Mesenteric fat pad (tissue), 1 donor: ENCODE measurements at places on chromosomes 1 and 21. TPM values are rescaled to one million over a fixed set of nuclear protein-coding genes. Genes with fewer than 3 reads are reported as not detected.

- no peak for DNase-seq
These were observed 56.0 kb upstream of the PLXNA2 start for GRCh38 chr1:208300084-208300770.

- DNase-seq = no peak
These were observed 8.1 kb upstream of the LRRC71 start for GRCh38 chr1:156912310-156912709.

The CR2 gene
- total RNA-seq = not detected

DNA sequence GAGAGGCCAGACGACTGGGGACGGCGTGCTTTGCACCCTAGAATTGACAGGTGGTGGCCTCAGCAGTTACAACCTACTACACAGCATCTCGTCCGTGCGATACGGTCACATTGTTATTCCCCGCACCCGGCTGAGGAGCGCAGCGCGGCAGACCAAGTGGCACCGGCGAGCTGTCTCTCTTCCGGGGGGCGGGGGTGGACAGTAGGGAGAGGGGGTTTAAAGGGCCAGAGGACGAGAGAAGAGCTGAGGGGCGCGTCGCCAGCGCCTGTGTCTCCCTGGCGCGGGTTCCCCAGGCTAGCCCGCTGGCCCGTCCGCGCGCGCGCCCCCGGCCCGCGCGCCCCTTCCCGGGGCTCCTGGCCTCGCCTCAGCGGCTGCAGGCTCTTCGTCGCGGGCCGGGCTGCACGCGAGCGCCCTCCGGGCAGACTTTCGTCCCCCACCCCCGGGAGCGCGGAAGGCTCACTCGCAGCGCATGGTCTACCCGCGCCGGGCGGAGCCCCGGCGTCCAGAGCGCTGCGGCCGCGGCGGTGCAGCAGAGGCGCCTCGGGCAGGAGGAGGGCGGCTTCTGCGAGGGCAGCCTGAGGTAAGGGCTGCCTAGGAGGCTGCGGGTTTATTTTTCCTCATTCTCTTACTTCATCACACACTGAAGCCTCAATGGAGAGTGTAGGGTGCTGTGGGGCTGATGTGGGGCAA, at the start of gene PDE4B:
TSS of gene PDE4B (plus strand) at position 227 of the 690 bp plus-strand sequence.
- no peak for DNase-seq

The GSTM1 gene
- not detected for total RNA-seq

GRCh38 chr1:93841771-93842170, 37.2 kb downstream of the DNTTIP2 start:
- DNase-seq = no peak

GRCh38 chr1:78520216-78520615, 29.4 kb downstream of the PTGFR start:
- DNase-seq = no peak

DNA sequence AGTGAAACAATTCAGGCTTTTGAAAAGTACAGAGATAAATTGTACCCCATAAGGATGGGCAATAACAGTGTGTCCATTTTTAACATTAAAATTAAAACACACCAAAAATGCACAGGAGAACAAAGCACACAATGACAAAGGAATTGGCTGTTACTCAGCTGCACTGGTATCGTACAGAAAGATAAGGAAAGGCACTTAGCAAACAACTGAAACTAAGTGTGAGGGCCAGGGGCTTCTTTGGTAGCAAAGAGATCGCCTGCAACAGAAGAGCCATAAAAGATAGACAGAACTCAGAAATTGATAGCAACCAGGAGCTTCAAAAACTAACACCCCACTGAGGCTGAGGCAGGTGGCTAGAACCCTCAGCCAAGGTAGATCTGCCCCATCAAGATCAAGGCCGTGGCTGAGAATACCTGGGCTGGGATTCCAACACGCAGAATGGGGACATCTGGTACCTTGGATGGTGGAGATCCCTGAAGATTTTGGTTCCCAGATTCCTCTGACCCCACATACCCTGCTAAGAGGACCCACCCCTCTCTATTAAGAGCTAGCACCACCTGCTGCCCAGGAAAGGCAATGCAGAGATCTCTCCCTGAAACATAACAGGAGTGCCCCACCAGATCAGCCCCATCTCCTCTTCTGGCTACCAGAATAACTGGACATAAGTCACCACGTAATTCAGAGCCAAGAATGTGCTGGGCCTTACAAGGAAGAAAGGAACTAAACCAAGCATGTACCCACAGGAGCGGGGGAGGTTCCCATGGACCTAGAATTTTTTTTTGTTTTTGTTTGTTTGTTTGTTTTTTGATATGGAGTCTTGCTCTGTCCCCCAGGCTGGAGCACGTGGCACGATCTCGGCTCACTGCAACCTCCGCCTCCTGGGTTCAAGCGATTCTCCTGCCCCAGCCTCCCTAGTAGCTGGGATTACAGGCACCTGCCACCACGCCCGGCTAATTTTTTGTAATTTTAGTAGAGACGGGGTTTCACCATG, 16.2 kb downstream of the PLEKHO1 start:
- DNase-seq = no peak

GRCh38 chr21:22885614-22886013, 1887.4 kb downstream of the NCAM2 start:
- DNase-seq = no peak

The OR2L5 gene
- not detected for total RNA-seq

The OLIG1 gene
- total RNA-seq = not detected

DNA sequence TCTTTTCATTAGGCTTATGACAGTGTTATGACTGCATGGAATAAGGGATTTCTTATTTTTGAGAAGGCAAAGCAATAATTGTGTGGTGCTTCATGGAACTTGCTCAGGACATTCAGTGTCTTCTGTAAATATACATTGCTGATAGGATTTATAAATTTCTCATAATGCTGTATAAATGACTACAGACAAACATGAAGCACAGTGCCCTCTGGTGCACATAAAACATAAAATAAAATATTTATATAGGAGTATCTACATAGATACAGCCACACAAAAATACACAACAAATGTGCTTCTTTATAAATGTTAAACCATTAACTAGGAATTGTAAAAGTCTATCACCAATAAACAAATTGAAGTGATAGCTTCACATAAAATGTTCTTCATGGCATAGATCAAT, 24.1 kb downstream of the BRINP3 start:
- no peak for DNase-seq

The CRYZ gene
- 14.8 TPM for total RNA-seq

DNA sequence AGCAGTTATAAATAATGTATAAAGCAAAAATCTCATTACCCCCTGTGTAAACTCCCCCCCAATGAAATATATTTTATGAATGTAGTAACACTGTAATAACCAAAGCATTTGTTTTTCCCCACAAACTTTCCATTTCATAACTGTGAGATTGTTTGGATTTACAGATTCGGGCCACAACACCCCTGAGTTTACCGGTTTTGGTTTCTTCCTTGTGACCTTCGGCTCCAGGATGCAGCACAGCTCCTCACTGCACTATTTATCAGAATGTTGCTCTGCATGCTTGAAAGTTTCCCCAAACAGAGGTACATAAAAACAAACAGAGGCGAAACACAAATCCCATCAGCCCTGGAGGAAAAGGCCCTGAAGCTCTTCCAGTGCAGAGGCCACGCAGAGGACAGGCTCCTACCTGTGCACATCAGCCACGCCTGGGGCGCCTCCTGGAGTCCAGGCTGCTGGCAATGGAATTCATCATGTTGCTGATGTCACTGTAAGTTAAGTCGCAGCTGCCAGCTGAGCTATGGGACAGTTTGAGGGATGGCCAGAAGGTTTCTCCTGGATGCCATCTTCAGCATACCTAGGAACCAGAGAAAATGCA, 122.0 kb downstream of the LMO4 start:
- no peak for DNase-seq

The SEMA4A gene
- total RNA-seq = 31.9 TPM
